ENCODE measurements at places on chromosomes 16 and 17.

DNA sequence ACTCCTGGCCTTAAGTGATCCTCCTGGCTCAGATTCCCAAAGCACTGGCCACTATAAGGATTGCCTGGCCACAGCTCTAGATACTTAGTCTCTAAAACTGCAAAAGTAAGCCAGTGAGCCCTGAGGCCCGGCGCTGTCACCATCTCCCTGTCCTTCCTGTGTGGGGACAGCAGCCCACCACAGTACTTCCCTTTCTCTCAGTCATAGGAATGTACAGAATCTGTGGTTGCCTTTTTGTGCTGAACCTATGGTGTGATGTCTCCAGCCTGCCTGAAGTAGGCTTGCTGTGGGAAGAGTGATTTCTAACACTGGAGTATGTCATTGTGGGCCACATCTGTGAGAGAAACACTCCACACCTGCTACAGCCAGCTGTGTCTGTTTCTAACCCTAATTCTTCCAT lies 24.7 kb downstream of the NTAN1 start:
- DNase-seq = no peak

GRCh38 chr17:56724664-56725063 lies 109.1 kb downstream of the C17orf67 start:
- DNase-seq = no peak

DNA sequence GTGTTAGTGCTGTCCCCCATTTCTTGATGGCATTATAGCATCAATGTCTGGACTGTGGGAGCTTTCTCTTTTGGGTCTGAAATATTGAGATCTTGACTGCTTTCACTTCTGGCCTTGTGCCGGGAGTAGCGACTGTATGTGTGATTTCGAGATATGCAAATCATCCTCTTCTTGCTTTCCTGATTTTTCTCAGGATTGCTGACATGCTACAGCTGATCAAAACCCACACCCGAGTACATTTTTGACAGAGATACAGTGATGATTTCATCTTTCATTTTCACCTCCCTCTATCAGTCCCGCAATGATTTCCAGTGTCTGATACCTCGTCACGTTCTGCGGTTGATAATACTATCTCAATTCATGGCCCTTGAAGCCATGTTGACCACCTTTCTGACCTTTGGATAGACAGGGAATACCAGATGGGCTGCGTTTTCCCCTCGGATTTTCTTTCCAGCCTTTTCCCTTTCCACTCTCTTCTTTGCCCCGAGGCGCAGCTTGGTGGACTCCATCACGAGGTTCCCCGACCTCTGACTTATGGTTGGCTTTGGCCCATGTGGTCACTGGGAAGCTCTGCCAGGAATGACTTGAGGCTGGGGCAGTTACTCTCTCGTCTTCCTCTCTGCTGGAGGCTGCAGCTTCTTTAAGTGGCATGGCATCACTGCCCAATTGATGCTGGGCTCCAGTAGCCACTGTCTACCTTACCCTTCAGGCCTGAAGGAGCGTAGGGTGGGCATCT lies 184.4 kb downstream of the SNX29 start:
- DNase-seq = no peak

DNA sequence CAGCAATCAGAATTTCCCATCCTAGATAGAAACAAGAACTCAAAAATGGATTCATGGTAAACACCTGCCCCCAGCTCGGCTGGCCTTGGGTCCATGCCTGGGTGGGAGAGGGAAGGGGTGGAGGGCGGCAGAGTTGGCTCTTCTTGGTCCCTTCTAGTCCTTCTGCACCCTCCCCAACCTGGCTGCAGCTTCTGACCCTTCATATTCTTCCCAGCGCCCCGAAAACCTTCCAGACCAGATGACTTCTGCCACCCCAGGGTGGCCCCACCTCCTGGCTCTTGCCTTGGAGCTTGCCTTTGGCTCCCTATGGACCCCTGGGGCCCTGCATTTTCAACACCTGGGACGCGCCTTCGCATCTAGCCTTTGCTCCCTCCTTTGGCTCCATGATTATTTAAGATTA lies 5.4 kb upstream of the GJD3 start:
- no peak for DNase-seq

DNA sequence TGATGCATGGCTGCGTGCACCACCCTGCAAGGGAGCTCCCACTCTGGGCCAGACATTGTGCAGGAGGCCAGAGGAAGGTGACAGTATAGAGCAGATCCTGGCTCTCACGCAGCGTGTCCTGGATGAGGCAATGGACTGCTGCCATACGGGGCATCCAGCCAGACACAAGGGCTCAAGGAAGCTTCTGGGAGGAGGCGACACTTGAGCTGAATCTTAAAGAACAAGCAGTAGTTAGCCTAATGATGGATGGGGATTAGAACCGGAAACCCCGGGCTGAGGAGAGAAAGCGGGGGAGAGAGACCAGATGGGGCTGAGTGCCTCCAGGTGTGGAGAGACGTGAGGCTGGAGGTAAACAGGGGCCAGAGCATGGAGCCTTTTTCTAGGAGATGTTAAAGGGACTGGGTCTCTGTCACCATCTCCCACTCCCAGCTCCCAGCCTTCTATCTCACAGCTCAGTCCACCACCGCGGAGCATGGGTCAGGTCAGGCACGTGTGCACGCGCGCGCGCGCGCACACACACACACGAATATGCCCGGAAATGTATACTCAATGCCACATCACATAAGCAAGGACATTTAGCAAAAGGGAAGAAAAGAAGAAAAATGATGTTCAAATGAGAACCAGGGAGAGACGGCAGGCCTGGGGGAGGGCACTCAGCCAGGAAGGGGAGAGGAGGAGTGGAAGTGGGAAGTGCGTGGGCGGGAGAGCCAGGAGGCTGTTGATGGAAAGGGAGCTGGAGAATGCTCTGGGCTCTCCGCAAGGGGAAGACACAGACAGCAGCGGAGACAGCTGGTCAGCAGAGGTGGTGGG lies 46.3 kb downstream of the CCDC42 start:
- no peak for DNase-seq

- DNase-seq = no peak
Measured at GRCh38 chr17:31488264-31488981, 96.9 kb downstream of the RAB11FIP4 start.

DNA sequence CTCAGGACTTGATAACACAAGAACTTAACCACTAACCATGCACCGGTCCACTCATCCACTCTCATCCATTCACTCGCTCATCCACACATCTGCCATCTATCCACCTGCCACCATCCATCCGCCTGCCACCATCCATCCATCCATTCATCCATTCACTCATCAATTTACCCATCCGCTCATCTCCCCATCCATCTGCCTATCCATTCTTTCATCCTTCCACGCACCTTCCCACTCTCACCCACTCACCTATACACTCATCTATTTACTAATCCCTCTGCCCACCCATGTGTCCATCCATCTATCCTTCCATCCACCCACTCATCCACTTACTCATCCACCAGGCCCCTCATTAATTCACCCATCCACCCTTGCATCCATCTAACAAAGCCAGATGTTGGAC lies 131.0 kb downstream of the MRM1 start:
- no peak for DNase-seq

All from activated effector memory CD4-positive, alpha-beta T cell treated with Interleukin-2 at 50 U/mL for 16 hours (primary cell).